ENCODE measurements at places on chromosomes 3 and 15.

- DNase-seq, result no peak
Observed at GRCh38 chr3:43522727-43523362, 99.0 kb downstream of the ANO10 start.

DNA sequence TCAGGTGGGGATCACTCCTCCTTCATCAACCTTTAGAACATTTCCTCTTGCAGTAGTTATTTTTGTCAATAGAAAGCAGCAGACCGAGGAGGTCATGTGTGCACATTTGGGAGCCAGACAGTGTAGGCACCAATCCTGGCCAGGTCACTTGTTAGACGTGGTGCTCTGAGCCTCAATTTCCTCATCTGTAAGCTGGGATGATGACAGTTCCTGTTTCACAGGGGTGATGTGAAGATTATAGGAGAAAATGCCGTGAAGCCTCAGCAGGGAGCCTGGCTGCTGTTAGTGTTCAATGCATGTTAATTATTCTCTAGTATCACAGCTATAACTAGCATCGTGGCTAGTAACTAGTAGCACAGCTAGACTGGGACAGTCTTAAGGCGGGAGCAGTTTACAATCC is 64.7 kb downstream of the ATP2B2 start:
- DNase-seq, result no peak

GRCh38 chr3:58628823-58629562 is 37.6 kb downstream of the FAM3D start:
- no peak for DNase-seq

GRCh38 chr15:70063980-70064379 is 33.7 kb downstream of the TLE3 start:
- no peak for DNase-seq

- DNase-seq, result no peak
Observed at GRCh38 chr3:130529486-130530215, 12.7 kb downstream of the COL6A6 start.

- DNase-seq, result no peak
Observed at GRCh38 chr3:189260556-189261493, 89.1 kb downstream of the TPRG1 start.

DNA sequence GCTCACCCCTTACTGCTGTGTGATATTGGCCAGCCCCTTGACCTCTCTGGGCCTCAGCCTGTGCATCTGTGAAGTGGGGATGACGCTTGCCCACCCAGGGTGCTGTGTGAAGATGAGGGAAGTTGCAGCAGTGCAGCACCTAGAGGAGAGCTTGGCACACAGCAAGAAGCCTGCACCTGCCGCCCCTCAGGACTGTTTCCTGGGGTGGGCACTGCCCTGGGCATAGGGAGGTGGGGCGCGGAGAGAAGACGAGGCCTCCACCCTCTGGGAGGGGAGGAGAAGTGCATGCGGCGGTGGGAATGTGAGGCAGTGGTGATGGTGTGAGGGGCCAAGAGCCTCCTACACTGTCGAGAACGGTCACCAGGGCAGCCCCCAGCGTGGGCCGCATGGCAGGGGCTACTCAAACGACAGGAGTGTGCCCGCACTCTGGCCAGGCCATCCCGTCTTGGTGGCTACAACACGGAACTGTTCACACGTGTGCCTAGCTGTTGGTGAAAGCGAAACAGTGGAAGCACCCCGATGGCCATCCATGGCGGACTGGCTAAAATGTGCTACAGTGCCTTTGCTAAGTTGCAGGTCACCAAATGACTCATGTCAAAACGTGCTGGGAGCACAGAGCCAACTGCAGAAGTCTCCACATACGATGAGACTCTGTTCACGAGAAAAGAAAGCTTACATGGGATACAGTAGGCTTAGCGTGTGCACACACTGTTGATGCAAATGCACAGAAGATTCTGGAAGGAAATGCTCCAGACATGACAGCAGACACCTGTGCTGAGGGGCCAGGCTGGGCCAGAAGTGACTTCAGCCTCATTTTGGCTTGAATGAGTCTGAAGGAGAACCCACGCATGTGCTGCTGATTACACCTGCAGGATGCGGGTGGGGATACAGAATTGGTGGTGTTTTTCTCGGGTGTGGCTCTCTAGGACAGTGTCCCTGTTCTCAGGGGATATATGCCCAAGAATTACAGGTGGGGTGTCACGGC is 40.4 kb upstream of the IQSEC1 start:
- no peak for DNase-seq

- DNase-seq, result peak; percentile 42
Observed at GRCh38 chr15:44584162-44584749, 47.3 kb downstream of the EIF3J start.

GRCh38 chr3:101228441-101228840 is 91.9 kb downstream of the IMPG2 start:
- no peak for DNase-seq

DNA sequence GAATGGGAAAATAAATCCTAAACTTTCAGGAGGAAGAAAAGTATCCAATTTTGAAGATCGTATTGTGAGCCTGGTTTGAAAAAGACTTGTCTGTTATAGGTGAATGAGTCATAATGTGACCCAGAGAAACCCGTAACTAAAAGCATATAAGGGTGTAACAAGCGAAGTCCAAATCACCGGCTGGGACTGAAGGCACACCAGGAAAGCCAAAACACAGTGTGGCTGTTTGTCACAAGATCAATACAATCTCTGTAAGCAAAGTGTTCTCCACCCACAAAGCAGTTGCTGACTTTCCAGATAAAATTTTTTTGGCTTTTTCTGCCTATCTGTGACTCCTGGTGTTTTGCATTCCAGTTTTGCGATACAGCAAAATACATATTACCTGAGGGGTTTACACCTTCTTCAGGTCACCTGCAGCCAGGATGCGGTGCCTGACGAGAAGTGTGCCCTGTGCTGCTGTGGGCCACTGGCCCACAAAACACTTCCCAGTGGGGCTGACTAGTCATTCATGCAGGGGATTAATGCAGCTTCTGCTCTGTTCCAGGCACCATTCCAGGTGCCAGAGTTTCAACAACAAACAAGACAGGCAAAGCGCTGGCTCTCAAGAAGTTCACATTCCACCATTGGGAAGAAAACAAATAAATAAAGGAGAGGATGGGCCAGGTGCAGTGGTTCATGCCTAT is 14.4 kb downstream of the HES1 start:
- no peak for DNase-seq

DNA sequence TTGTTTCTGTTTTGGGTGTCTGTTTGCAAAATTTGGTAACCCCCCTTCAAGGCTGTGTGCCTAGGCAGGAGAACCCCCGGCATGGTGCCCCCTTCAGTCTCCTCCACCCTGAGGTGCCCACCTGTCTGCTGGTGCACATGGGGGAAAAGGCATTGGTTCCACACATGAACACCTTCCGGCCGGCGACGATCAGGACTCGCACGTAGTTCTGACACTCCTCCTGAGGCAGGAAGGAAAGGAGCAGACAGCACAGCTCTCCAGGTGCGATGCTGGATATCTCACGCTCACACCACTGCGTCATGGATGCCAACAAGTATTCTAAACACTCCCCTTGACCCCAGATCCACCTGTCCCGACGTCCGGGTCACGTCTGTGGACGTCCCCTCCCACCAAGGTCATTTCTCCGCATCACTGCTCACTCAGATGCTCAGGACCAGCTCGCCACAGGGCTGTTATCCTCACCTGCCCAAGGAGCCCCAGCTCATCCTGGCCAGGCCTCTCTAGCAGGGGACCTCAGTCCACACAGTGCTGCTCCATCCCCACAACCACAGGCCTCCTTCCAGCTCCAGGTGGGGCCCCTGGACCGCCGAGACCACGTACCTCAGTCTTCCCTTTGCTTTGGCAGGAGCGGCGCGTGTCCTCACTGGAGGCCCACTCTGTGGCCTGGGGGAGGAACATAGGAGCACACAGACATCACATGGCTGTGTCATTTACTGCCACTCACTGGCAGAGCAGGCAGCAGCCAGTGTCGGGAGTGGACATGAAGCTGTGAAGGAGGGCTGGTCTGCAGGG is 99.0 kb downstream of the SEMA5B start:
- no peak for DNase-seq

GRCh38 chr3:151395806-151396205 is 11.3 kb upstream of the P2RY12 start:
- DNase-seq, result no peak

DNA sequence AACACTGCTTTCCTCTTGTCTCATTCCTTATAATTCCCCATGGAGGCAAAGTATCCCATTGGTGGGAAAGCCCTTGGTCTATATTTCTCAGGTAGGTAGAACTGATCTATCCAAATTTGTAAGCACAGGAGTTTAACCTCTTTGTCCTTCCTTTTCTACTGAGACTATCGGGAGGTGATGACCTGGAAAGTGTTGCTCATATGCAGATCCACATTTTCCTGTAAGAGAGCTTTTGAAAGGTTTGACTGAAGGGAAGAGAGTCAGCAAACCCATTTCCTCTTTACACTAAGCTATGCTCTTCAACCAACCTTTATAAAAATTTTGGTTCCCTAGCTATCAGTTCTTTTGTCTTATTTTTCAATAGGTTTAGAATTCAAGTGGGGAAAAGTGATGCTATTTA is 200.7 kb downstream of the TIGIT start:
- no peak for DNase-seq
